Small intestine (tissue), 16 donors: ENCODE measurements at places on chromosomes 1 and 21.

- no peaks in the 10 kb centered on the region for H3K4me1 ChIP-seq
- DNase-seq: no peak
- no peaks in the 10 kb centered on the region for H3K36me3 ChIP-seq
- H3K27me3 ChIP-seq: no peaks in the 10 kb centered on the region
- H3K27ac ChIP-seq: no peak overlapping the region
Measured at GRCh38 chr1:17183388-17184160, 21.4 kb upstream of the PADI1 start.

GRCh38 chr1:236982380-236982779 lies 21.9 kb downstream of the MT1HL1 start:
- no peak overlapping the region for H3K27ac ChIP-seq
- H3K36me3 ChIP-seq: no peaks in the 10 kb centered on the region
- H3K27me3 ChIP-seq: no peaks in the 10 kb centered on the region
- H3K4me3 ChIP-seq: no peak overlapping the region

GRCh38 chr1:20974951-20975350 lies 187.8 kb upstream of the HP1BP3 start:
- H3K27me3 ChIP-seq: no peaks in the 10 kb centered on the region
- H3K4me1 ChIP-seq: no peaks in the 10 kb centered on the region
- DNase-seq: no peak
- H3K36me3 ChIP-seq: peaks cover 4% of the 10 kb centered on the region

GRCh38 chr1:93000751-93001175 lies 39.5 kb upstream of the DIPK1A start:
- peaks cover 22% of the 10 kb centered on the region for H3K4me1 ChIP-seq
- H3K36me3 ChIP-seq: no peaks in the 10 kb centered on the region
- no peaks in the 10 kb centered on the region for H3K27me3 ChIP-seq

- no peaks in the 10 kb centered on the region for H3K4me1 ChIP-seq
- DNase-seq: no peak
- H3K27me3 ChIP-seq: no peaks in the 10 kb centered on the region
Measured at GRCh38 chr1:10980841-10981727, 31.4 kb upstream of the TARDBP start.
